ENCODE measurements at places on chromosomes 7 and 10. TPM values are rescaled to one million over a fixed set of nuclear protein-coding genes. Genes with fewer than 3 reads are reported as not detected.

Gene GATA3
- 59.5 TPM for total RNA-seq

Gene CHN2
- 0.74 TPM for total RNA-seq

Gene EBLN1
- total RNA-seq, result not detected

Gene XRCC2
- total RNA-seq, result 13.8 TPM

Gene MSMB
- total RNA-seq, result not detected

Gene CPA2
- not detected for total RNA-seq

Gene CHST15
- 0.49 TPM for total RNA-seq

Gene FZD8
- 0.29 TPM for total RNA-seq

Measured in T-helper 1 cell treated with Interleukin-12 subunit alpha and Interleukin-12 subunit beta and Interleukin-4 antibody, amounts not matched to agents 30 ng/mL and 1 ng/mL, for 36 hours (primary cell).